ENCODE measurements at places on chromosomes 12 and 14.

GRCh38 chr12:101501410-101501995 is 26.4 kb downstream of the SPIC start:
- DNase-seq, result peak; percentile 20

DNA sequence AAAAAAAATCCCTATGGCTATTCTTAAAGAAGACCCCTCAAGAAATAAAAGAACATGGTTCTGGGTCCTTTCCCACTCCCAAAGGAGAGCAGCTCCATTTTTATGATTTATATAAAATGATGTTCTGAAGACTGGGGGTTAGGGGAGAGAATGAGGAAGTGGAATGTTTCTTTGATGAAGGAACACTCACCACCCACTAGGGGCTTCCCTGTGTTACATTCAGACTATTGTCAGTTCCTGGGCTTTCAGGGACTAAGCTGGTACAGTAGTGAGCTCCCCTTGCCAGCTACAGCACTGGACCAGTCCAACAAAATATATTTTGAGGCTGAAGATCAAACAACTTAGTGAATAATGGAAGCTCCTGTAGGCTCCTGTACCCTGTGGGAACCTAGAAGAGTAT is 98.9 kb downstream of the HMGA2 start:
- no peak for DNase-seq

DNA sequence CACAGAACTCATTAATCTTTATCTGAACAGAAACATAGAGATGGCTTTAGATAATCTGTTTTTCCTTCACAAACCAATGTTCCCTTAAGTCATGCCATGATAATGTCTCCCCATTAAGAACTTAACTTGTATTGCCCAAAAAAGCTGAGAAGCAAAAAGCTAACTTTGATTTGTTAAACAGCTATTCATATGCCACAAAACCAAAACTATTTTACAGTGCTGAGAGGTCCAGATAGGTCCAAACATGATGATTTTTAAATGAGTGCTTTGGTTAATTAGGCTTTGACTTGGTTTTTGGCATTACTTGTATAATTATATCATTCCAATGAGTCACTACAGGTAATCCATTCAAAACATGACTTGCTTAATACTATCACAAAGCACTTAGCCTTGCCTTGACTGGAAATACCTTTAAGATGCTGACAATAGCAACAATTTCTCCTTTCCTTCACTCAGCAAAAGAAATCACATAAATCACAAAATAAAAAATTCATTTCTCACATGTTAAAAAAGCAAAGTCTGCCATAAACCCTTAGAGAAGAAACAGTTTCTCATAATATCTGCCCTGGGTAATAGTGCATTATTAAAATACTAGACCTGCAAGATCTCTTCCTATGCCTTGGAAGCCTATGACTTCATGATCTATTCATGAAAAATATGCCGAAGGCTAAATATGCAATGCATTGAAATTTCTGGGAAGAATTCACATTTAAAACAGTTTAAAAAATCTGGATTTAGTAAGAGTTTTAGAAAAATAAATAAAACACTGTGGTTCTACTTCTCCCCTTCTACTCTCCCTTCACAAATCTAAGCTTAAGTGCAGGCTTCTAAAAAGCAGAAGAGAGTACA is 52.0 kb upstream of the SAV1 start:
- DNase-seq, result peak; percentile 12

- no peak for DNase-seq
Measured at GRCh38 chr14:82390586-82390985, 856.9 kb upstream of the SEL1L start.

GRCh38 chr14:29799464-29800095 is 128.1 kb downstream of the PRKD1 start:
- DNase-seq, result no peak

GRCh38 chr12:42612231-42612613 is 22.7 kb upstream of the PRICKLE1 start:
- no peak for DNase-seq

DNA sequence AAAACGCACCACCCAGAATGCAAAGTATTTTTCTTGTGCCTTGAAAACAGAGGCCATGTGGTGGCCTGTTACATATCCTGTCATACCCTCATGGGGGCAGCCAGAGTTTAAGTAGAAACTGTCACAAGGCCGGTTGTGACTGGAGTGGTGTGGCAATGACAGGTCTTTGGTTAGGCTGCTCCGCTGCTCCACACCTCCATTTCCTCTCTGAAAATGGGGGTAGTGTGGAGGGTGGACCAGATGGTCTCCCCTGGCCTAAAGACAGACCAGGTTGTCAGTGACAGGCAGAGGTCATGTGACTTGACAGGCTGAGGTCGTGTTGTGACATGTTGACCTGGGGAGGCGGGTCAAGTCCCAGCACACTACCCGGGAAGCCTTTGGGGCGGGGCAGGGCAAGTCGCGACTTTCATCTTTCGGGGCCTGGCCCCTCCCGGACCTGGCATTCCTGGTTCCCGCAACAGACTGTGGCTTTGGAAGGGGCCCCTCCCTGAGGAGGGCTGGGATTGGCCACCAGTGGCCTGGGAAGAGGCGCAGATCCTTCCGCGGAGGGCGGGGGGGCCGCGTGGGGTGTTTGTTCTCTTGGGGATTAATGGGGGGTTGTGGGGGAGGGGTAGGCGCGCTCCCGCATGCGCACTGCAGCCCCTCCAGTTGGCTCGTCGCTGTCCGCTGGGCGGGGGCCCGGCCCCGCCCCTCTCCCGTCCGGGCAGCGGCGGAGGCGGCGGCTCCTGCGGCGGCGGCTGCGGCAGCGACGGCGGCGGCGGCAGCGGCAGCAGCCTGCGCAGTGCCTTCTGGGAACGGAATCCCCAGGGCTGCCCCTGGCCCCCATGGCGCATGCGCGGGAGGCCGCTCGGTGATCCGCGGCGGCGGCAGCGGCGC is at the start of gene MBD6:
Gene MBD6, plus strand, starts transcription at position 814 of the 876 bp plus-strand sequence. CDS start 1,480 bp downstream, outside the sequence.
- DNase-seq, result peak; percentile 93
